ENCODE measurements at places on chromosomes 13 and 19. TPM values are rescaled to one million over a fixed set of nuclear protein-coding genes. Genes with fewer than 3 reads are reported as not detected.

GRCh38 chr13:98476106-98476505 lies 100.8 kb downstream of the STK24 start:
- H3K36me3 ChIP-seq = peaks cover 29% of the 10 kb centered on the region
- H3K27me3 ChIP-seq = no peaks in the 10 kb centered on the region
- peaks cover 46% of the 10 kb centered on the region for H3K4me1 ChIP-seq
- peak overlapping the region; percentile 64 for H3K4me3 ChIP-seq

- H3K4me1 ChIP-seq = peaks cover 9% of the 10 kb centered on the region
- no peak overlapping the region for H3K27ac ChIP-seq
- peaks cover 46% of the 10 kb centered on the region for H3K27me3 ChIP-seq
- DNase-seq = no peak
- peaks cover 3% of the 10 kb centered on the region for H3K36me3 ChIP-seq
Observed at GRCh38 chr19:15195371-15196334, 5.1 kb downstream of the NOTCH3 start.

- H3K36me3 ChIP-seq = no peaks in the 10 kb centered on the region
- H3K27me3 ChIP-seq = no peaks in the 10 kb centered on the region
- no peak for DNase-seq
- no peak overlapping the region for H3K4me3 ChIP-seq
Observed at GRCh38 chr13:98489446-98490194, 87.3 kb downstream of the STK24 start.

ZBTB45 gene
- total RNA-seq = 12.1 TPM

ZFP36 gene
- total RNA-seq = 108 TPM

GRCh38 chr19:485583-486236 lies 10.6 kb upstream of the MADCAM1 start:
- DNase-seq = no peak
- H3K4me3 ChIP-seq = no peak overlapping the region
- no peak overlapping the region for H3K27ac ChIP-seq
- peaks cover 11% of the 10 kb centered on the region for H3K4me1 ChIP-seq

- H3K4me3 ChIP-seq = no peak overlapping the region
- DNase-seq = peak; percentile 81
- H3K36me3 ChIP-seq = peaks cover 8% of the 10 kb centered on the region
- no peaks in the 10 kb centered on the region for H3K27me3 ChIP-seq
- H3K27ac ChIP-seq = no peak overlapping the region
Observed at GRCh38 chr19:991174-991931, 7.2 kb downstream of the WDR18 start.

DNA sequence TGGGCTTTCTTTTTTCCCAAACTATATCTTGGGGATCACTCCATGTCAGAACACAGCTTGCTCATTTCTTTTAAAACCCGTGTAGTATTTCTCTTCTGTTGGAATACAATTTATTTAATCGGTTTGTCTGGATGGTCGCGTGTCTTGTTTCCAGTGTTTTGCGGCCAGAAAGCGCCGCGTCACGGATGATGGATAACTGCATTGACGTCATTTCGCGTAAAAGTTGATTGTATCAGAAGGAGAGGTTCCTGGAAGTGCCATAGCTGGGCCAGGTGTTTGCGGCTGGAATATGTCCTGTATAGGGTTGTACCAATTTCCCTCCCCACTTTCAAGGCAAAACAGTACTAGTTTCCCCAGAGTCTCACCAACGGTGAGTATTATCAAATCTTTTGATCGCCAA lies 9.7 kb downstream of the ACTL9 start:
- H3K36me3 ChIP-seq = no peaks in the 10 kb centered on the region
- no peak overlapping the region for H3K4me3 ChIP-seq
- H3K27me3 ChIP-seq = no peaks in the 10 kb centered on the region
- no peaks in the 10 kb centered on the region for H3K4me1 ChIP-seq
- DNase-seq = no peak

CEACAM4 gene
- not detected for total RNA-seq

GRCh38 chr13:58329746-58330145 lies 698.2 kb downstream of the PCDH17 start:
- DNase-seq = no peak
- no peaks in the 10 kb centered on the region for H3K4me1 ChIP-seq
- no peaks in the 10 kb centered on the region for H3K36me3 ChIP-seq

ZNF284 gene
- total RNA-seq = 3.3 TPM

GRK1 gene
- total RNA-seq = not detected

KLHL26 gene
- 10.1 TPM for total RNA-seq

- DNase-seq = no peak
- H3K4me3 ChIP-seq = no peak overlapping the region
- peaks cover 15% of the 10 kb centered on the region for H3K27me3 ChIP-seq
Observed at GRCh38 chr19:33683881-33684537, 62.3 kb downstream of the CHST8 start.

GRCh38 chr13:93690139-93690538 lies 463.5 kb downstream of the GPC6 start:
- H3K27me3 ChIP-seq = no peaks in the 10 kb centered on the region
- no peak overlapping the region for H3K27ac ChIP-seq
- H3K4me3 ChIP-seq = no peak overlapping the region
- no peaks in the 10 kb centered on the region for H3K36me3 ChIP-seq
- no peak for DNase-seq

DNA sequence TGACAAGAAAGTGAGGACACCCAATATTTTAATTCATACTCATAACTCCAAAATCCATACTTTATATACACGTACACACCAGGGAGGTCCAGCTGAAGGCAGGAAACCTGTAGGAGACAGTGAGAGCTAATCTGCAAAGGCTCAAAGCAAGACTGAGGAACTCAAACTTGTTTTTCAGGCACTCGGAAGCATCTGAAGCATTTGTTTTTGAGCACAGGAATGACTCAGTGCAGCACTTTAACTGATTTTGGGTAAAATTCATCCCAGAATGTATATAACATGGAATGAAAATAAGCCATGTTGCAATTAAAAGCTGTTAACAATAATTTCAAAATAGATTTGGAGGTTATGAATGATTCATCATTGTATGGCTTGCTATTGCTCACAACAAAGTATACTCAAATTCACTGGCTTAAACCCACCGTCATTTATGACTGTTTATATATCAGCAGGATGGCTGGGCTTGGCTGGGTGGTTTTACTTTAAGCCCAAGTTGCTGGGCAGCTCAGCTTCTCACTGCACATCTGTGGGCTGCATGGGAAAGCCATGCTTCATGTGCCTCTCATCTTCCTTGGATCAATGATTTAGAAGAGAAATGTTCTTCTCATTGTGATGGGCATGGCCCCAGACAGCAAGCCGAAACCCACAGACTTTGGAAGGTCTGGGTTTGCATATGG lies 177.0 kb downstream of the RFC3 start:
- no peaks in the 10 kb centered on the region for H3K27me3 ChIP-seq
- no peaks in the 10 kb centered on the region for H3K36me3 ChIP-seq
- H3K4me3 ChIP-seq = no peak overlapping the region
- no peak for DNase-seq
- no peaks in the 10 kb centered on the region for H3K4me1 ChIP-seq

FLT3 gene
- 0.09 TPM for total RNA-seq

- no peaks in the 10 kb centered on the region for H3K36me3 ChIP-seq
- no peaks in the 10 kb centered on the region for H3K4me1 ChIP-seq
- H3K4me3 ChIP-seq = no peak overlapping the region
- H3K27me3 ChIP-seq = no peaks in the 10 kb centered on the region
- no peak for DNase-seq
- H3K27ac ChIP-seq = no peak overlapping the region
Observed at GRCh38 chr13:87906411-87906810, 235.2 kb downstream of the SLITRK5 start.

DNA sequence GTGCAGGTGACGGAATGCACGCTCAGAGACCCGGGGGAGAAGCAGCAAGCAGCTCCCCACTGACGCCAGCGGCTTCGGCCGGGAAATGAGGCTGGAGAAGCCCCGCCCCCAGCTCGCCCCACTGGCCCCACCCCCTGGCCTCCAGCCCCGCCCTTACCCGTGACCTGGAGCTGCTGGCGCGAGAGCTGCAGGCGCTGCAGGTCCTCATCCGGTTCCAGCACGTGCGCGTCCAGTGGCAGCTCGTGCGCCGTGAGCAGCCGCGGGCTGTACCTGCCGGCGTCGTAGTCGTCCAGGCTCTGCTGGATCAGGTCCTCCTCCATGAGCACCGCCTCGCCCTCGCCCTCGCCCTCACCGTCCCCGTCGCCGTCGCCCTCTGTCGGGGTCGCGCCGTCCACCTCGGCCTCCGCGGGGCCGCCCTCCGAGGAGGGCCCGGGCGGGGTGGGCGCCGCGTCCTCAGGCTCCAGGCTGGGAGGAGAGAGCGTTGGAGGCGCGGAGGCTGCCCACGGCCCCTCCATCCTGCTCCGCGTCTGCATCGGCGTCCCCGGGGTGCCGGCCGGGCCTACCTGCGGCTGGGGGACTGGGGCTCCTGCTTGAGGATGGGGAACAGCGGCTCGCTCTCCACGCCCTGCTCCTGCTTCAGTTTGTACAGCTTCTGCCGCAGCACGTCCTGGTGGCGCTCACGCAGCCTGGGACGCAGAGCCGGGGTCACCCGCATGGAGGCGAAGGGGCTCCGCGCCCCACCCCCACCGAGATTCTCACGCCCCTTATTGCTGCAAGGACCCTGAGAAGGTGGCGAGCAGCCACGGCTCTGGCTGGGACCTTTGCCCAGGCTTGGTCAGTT lies 6.4 kb upstream of the TBXA2R start:
- no peak for DNase-seq
- H3K36me3 ChIP-seq = no peaks in the 10 kb centered on the region
- no peak overlapping the region for H3K27ac ChIP-seq

GRCh38 chr19:3586127-3586626 lies 899 bp downstream of the GIPC3 start:
- H3K27me3 ChIP-seq = no peaks in the 10 kb centered on the region
- H3K36me3 ChIP-seq = no peaks in the 10 kb centered on the region
- DNase-seq = peak; percentile 46
- H3K27ac ChIP-seq = no peak overlapping the region

- DNase-seq = no peak
- no peak overlapping the region for H3K4me3 ChIP-seq
- no peaks in the 10 kb centered on the region for H3K27me3 ChIP-seq
Observed at GRCh38 chr19:18660051-18660910, 23.2 kb upstream of the CRTC1 start.

- no peaks in the 10 kb centered on the region for H3K27me3 ChIP-seq
- no peaks in the 10 kb centered on the region for H3K4me1 ChIP-seq
- DNase-seq = no peak
- no peak overlapping the region for H3K27ac ChIP-seq
- no peaks in the 10 kb centered on the region for H3K36me3 ChIP-seq
Observed at GRCh38 chr13:34208336-34208735, 390.4 kb downstream of the RFC3 start.

DNA sequence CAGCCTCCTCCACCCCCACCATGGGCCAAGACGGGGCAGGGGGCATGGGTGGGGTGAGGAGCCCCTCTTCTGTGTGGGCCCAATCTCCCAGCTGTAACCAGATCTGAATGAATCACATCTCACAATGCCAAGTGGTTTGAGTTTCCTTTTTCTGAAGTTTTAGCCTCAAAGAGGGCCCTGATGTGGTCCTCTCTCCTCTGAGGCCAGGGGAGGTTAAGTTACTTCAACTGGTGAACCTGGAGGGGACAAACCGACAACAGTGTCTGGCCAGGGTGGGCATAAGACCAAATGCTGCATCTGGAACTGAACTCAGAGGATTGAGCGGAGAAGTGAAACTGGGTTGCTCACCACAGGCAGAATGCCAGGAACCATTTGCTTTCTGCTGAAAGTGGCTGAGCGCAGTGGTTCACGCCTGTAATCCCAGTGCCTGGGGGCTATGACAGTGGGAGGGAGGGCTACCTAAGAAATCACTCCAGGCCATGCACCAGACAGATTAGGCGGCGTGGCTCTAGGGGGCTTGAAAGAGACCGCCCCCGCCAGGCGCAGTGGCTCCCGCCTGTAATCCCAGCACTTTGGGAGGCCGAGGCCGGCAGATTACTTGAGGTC lies 15.4 kb upstream of the IRGC start:
- peaks cover 30% of the 10 kb centered on the region for H3K4me1 ChIP-seq
- peaks cover 35% of the 10 kb centered on the region for H3K27me3 ChIP-seq
- H3K4me3 ChIP-seq = peak overlapping the region; percentile 82
- H3K27ac ChIP-seq = peak overlapping the region; percentile 99
- DNase-seq = peak; percentile 18
- H3K36me3 ChIP-seq = peaks cover 2% of the 10 kb centered on the region

KISS1R gene
- total RNA-seq = 3.6 TPM

COL4A2 gene
- not detected for total RNA-seq

GRCh38 chr13:33485247-33485646 lies 199.7 kb upstream of the STARD13 start:
- H3K36me3 ChIP-seq = peaks cover 1% of the 10 kb centered on the region
- H3K27ac ChIP-seq = no peak overlapping the region
- H3K27me3 ChIP-seq = peaks cover 5% of the 10 kb centered on the region
- no peak overlapping the region for H3K4me3 ChIP-seq
- no peak for DNase-seq
- no peaks in the 10 kb centered on the region for H3K4me1 ChIP-seq

PRTN3 gene
- not detected for total RNA-seq

ZNF296 gene
- 5.2 TPM for total RNA-seq

TIMM44 gene
- 91.2 TPM for total RNA-seq

GRCh38 chr13:80166352-80166751 lies 174.6 kb downstream of the SPRY2 start:
- no peaks in the 10 kb centered on the region for H3K36me3 ChIP-seq
- no peaks in the 10 kb centered on the region for H3K4me1 ChIP-seq
- H3K27me3 ChIP-seq = no peaks in the 10 kb centered on the region
- DNase-seq = no peak
- H3K27ac ChIP-seq = no peak overlapping the region

DNA sequence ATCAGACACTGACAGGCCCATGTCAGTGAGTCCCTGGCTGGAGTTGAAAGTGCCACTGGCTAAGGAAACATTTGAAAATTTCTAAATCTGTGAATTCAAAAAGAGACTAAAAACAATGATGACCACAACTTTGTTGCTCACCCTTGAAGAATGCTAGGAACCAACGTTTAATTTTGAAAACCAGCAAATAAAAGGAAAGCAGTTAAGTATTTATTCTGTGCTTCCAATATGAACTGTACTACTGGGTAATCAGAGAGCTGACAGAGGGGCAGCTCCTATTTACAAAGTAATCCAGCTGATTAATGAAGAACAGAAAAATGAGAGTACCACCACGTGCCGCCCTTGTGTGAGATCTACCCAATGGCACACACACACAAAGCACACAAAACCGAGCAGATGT lies 44.7 kb upstream of the LATS2 start:
- no peaks in the 10 kb centered on the region for H3K27me3 ChIP-seq
- H3K4me3 ChIP-seq = no peak overlapping the region
- H3K36me3 ChIP-seq = no peaks in the 10 kb centered on the region
- H3K27ac ChIP-seq = no peak overlapping the region

DNA sequence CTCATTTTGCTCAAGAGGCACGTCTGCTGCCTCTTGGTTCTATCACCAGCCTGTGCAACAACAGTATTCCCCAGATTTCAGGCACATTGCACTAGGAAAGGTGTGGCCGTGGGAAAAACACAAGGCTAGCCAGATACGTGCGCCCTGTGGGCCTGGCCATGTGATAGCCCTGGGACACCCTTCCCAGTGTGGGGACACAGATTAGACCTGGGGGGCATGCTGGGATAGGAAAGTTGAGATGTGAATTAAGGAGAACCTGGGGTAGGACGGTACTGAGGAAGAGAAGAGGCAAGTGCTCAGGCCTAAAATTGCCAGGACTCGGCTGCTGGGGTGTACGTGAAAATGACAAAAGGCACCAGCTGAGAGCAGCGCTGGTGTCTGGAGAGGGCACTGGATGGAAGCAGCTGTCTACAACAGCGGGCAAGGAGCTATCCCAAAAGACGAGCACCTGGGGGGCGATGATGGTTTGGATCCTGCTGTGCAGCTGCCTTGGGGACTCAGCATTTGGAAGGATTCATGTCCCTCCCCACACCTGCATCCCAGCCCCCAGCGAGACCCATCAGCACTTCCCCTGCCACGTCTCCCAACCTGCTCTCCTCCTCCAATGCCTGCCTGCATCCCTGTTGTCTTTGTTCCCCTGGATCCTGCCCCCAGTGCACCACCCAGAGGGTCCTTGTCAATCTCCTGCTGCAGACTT lies 54.3 kb downstream of the GGACT start:
- no peaks in the 10 kb centered on the region for H3K27me3 ChIP-seq
- H3K4me3 ChIP-seq = no peak overlapping the region
- no peak overlapping the region for H3K27ac ChIP-seq
- H3K36me3 ChIP-seq = no peaks in the 10 kb centered on the region
